Natural killer cell (primary cell): ENCODE measurements at places on chromosomes 3 and 15.

DNA sequence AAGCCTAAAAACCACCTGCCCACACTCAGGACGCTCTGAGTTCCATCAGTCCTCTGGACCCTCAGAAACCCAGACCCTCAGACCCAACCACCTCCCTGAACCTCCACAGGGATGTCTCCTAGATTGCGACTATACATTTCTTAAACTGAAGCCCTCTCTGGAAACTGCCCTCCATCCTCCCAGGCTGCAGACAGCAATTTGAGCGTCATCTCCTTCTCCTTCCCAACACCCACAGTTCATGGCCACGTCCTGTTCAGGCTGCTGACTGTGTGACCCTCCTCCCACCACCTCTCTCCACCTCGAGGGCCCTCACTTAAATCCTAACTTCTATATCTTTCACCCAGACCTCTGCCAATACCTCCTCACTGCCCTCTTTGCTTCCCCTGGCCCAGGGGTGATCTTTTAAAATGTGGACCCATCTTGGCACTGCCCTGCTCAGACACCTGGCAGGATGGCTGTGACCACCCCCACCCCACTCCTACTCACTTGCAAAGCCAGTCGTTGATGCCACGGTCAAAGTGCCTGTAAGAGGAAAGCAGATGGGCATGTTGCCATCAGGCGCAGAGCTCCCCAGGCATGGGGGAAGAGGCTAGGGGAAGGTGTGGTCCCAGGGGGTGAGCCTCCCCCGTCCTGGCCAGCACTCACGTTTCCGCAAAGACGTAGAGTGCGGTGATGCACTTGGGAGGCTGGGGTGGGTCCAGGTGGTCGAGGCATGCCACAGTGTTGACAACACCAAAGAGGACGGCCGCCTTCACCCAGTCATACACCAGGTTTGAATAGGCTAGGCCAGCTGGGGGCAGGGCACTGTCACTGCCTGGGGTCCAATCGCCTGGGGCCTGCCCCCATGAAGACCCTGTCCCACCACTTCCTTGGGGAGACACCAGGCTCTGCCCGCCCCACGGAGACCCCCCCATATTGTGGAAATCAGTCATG is 6.0 kb downstream of the HHATL start:
- no peak for DNase-seq

GRCh38 chr15:67144609-67145311 is 79.4 kb downstream of the SMAD3 start:
- DNase-seq: no peak

DNA sequence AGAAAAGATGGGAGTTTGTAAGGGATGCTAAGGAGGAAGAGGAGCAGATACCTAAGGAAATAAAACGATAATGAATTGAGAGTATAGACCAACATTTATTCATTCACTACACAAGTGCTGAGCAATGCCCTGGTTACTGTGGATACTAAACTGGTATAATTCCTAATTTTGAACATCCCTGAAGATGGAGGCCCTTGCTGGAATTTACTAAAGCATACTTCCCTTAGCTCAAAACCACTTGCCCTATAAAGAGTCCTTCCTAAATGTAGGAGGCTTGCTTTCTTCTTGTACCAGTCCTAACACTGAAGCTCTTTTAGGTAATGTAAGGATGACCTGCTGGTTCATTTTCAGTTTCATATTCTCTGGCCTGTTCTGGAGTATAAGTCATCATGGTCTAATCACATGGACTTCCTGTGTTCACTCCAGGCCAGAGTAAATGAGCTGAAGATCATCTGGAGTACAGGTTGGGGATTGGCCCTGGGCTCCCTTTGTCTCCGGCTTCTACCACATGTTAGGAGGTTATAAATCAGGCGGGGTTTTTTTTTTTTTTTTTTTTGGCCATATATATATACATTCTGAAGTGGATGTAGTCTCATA is 40.1 kb upstream of the MTMR10 start:
- DNase-seq: no peak

DNA sequence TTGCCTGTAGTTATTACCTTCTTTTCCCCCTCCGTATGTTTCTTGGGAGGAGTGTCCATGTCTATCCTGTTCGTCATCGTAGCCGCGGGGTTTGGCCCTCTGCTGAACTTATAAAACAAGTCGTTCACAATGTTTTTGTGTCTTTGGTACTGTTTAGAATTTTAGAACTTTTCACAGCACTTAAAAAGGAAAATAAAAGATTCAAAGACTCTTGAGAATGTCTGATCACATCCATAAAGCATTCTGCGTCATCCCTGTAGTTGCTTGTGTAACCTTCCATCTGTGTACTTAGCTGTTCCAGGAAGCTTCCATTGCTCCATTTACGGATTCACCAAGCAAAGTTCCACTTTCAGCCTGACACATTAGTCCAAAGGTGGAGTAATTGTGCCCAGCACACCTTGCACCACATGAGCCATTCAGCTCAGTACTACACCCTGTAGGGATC is 677.1 kb upstream of the NR2F2 start:
- DNase-seq: no peak

DNA sequence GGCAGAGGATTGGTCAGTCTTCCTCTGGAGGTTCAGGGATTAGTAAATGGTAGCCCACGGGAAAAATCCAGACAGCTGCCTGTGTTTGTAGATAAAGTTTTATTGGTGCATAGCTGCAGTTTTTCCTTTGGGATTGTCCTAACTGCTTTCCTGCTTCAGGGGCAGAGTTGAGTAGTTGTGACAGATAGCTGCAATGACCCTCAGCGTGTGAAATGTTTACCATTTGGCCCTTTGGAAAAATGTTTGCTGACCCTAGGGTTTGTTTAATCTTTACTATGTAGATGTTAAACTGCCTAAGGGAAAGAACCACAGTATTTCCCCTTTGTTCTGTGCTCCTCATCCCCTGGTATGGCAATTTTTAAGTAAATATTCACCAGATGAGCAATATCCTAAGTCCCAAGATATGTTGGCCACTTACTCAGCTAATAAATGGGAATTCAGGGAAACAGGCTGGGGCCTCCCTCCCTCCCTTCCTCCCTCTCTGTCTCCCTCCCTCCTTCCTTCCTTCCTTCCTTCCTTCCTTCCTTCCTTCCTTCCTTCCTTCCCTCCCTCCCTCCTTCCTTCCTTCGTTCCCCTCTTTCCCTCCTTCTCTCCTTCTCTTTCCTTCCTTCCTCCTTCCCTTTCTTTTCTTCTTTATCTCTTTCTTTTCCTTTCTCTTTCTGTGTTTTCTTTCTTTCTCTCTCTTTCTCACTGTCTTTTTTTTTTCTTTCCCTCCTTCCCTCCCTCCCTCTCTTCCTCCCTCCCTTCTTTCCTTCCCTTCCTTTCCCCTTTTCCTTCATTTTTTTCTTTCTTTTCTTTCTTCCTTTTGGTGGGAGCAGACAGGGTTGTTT is 234.6 kb upstream of the BHLHE40 start:
- no peak for DNase-seq

DNA sequence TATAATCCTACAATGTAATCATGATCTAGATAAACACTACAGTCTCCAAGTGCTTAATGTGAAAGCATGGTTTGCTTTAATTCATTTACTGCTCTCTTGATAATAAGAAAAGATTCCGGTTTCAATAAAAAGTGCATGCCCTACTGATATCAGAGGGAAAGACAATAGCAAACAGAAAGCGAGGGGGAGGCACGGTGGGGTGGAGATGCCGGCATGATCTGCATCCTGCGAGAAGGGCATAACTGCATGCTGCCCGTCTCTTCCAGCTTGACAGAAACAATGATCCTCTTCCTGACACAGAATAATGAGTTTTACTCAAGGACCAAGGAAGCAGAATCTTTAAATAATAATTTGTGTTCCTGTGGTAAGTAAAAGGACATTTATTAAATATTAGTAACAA is 51.7 kb downstream of the GOLIM4 start:
- no peak for DNase-seq

DNA sequence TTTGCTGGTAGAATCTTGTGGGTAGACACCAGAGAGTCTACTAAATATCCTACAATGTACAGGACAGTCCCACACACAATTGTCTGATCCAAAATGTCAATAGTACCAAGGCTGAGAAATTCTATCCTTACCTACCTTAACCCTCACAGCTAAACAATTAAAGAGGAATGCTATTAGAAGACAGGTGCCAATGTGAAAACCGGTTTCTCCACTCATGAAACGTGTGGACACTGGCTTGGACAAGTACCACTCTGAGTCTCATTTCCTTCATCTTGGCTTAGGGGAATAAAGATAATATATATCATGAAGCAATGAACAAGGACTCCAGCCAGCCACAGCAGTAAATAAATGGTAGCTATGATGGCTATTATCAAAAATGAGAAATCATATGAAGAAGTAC is 90.2 kb downstream of the RFTN1 start:
- DNase-seq: no peak

DNA sequence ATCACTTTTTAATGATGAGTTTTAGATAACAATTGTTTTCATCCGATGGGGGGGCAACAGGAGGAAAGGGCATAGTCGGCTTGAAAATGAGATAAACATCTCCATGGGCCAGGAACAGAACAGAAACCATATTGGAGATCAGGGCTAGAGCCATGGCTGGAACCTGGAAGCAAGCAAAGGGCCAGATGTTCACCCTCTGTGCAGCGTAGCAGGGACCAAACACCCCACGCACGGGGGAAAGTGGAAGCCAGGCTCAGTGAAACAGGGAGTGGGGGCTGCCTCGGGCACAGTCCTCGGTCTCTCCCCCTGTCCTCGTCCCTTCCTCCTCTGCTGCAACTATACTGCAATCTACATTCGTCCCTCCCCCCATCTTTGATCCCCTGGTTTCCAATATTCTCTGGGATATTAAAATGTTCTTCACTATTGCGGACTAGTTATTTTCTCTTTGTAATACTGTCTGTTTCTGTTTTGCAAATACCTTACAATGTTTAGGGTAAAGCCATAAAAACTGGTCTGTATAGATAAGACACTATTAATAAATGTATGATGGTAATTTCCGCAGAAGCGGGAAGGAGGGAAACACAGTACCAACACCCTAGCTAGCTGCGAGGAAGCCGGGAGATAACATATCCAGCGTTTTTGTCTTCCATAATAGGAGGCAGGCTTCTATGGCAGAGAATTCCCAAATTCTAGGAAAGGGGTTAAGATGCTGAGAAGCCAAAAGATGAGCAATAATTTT is 121.5 kb downstream of the XXYLT1 start:
- DNase-seq: no peak

- DNase-seq: no peak
These were observed 33.5 kb upstream of the ST6GAL1 start for GRCh38 chr3:186896875-186897274.

GRCh38 chr3:95752199-95752598 is 1062.2 kb upstream of the EPHA6 start:
- no peak for DNase-seq

DNA sequence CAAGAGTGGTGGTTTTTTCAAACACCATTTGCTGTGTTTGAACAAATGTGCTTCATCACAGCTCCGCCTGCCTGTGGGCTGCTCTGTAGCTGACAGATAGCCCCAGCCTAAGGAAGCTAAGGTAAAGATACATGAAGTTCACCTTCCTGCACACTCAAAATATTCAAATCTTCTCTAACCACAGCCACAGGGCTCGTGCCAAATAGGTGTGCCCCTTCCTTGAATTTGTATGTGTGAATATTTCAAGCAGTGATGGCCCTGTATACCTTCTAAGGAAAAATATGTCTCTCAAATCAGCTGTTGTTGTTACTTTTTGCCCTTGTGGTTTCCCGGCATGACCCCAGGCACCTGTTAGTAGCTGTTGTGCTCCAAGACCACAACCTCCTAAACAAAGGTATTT is 92.8 kb downstream of the CCNL1 start:
- peak; percentile 75 for DNase-seq

- DNase-seq: no peak
These were observed 27.9 kb downstream of the FBXO45 start for GRCh38 chr3:196596355-196596754.

- DNase-seq: no peak
These were observed 672.0 kb downstream of the SI start for GRCh38 chr3:164406281-164406680.

- no peak for DNase-seq
These were observed 751.9 kb downstream of the ROBO1 start for GRCh38 chr3:79015854-79016253.

DNA sequence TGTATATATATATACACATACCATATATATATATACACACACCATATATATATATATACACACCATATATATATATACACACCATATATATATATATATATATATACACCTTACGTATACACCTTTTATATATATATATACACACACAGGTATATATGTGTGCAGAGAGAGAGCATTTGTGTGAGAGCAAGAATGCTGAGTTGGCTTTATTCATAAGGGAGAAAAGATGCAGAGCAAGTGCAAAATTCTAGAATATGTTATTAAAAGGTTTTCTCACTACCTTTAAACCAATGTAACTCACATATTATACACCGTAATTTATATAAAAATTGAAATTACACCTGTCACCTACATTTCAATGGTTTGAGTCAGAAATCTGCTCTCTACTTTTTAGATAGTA is 107.2 kb upstream of the ALCAM start:
- no peak for DNase-seq

DNA sequence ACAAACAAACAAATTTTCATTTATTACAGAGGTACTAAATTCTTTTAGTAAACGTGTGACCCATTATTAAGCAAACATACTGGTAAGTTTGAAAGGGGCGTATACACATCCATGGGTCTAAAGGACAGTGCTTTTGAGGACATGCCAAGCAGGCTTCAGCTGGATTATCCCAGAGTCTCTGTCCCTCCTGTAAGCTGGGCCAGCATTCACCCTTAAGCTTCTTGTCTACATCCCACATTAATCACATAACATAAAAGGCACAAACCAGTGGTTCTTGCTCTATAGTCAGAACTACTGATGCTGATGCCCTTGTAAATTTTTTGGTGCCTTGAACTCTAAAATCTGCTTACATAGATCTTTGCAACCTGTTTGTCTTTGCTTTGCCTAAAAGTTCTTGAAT is 150.8 kb upstream of the BNIP2 start:
- DNase-seq: no peak

GRCh38 chr3:65354880-65355279 is 667.1 kb upstream of the ADAMTS9 start:
- DNase-seq: no peak

- no peak for DNase-seq
These were observed 25.1 kb downstream of the SLC24A5 start for GRCh38 chr15:48145923-48146322.

DNA sequence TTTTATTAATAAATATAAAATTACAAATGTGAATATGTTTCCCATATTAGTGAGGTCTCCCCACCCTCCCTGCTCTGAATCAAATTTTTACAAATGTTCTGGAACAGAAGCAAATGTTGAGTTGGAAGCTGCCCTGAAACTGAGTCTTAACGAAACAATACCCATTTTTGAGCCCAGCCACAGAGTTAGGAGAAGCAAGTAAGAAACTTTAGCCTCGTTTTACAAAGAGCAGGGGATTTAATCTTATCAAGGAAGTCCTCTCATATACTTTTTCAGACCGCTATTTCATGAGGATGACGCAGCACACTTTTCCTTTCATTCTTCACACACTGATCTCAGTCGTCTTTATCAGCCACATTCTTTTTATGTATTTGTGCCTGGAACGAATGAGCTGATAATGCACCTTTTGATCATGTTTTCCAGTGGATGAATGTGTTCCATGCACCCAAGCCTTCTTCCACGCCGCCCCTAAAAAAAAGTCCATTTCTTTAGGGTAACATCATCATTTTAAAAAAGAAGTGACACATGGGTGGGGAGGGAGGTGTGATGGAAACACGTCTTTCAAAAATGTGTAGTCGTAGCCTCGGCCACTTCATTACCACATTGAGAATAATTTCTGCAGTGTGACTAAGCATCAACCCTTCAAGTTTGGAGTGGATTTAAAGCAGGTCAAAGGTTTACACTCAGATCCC is 48.1 kb downstream of the SETMAR start:
- DNase-seq: peak; percentile 61
